ENCODE measurements at places on chromosomes 2 and 18. TPM values are rescaled to one million over a fixed set of nuclear protein-coding genes. Genes with fewer than 3 reads are reported as not detected.

Gene C2orf78
- total RNA-seq, result not detected

DNA sequence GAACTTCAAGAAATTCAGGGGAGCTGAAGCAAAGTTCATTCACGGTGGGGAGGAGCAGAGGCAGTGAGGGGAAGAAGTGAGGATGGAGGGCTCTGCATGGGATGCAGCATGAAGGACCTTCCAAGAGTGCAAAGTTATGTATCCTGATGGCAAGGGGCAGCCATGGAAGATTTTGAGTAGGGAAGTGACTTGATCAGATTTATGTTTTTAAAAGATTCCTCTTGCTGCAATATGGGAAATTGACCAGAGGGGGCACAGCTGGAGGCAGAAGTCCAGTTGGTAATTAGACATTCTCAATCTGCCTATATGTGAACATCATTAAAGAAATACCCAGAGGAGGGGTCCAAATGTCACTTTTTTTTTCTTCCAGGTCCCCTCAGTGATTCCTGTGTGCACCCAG lies 21.5 kb upstream of the ANXA4 start:
- H3K4me3 ChIP-seq, result no peak overlapping the region
- no peaks in the 10 kb centered on the region for H3K36me3 ChIP-seq
- H3K27me3 ChIP-seq, result peaks cover 1% of the 10 kb centered on the region
- DNase-seq, result peak; percentile 26

GRCh38 chr2:134391751-134392160 lies 137.9 kb downstream of the MGAT5 start:
- H3K4me3 ChIP-seq, result no peak overlapping the region
- H3K27me3 ChIP-seq, result no peaks in the 10 kb centered on the region
- H3K36me3 ChIP-seq, result peaks cover 13% of the 10 kb centered on the region
- no peak for DNase-seq
- no peak overlapping the region for H3K27ac ChIP-seq
- H3K4me1 ChIP-seq, result peaks cover 4% of the 10 kb centered on the region

- H3K36me3 ChIP-seq, result no peaks in the 10 kb centered on the region
- no peak overlapping the region for H3K27ac ChIP-seq
These were observed 144.2 kb downstream of the TPO start for GRCh38 chr2:1557467-1557820.

Gene LINC00305
- 16.4 TPM for total RNA-seq

DNA sequence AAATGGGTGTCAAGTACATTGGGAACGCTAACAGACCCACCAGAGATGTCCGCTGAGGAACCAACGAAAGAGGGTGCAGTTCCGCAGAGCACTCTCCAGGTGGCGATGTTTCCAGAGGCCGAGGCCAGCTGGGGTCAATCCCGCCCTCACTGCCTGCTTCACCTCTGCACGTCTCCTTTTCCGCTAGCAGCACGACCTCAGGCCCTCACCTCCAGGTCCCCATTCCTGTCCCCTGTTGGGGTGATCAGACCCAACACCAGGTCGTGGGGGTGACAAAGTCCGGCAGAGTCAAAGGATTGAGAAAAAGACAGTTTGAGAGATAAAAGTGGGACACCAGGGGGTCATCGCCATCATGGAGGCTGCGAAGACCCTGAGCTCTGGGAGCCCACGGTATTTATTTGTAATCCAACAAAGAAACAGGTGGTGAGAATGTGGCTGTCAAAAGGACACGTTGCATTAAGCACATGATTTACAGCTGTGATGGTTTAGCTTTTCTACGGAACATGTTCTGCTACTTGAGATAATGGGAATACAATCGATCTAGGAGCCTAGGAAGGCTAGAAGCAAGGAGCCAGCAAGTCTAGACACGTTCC lies 27.3 kb downstream of the ZAP70 start:
- peak; percentile 75 for DNase-seq
- H3K27me3 ChIP-seq, result peaks cover 11% of the 10 kb centered on the region
- H3K27ac ChIP-seq, result no peak overlapping the region
- no peak overlapping the region for H3K4me3 ChIP-seq
- H3K36me3 ChIP-seq, result peaks cover 33% of the 10 kb centered on the region

Gene EN1
- 0.87 TPM for total RNA-seq

- H3K4me3 ChIP-seq, result no peak overlapping the region
- no peak overlapping the region for H3K27ac ChIP-seq
- peaks cover 6% of the 10 kb centered on the region for H3K27me3 ChIP-seq
- H3K4me1 ChIP-seq, result peaks cover 2% of the 10 kb centered on the region
- no peaks in the 10 kb centered on the region for H3K36me3 ChIP-seq
These were observed 48.9 kb downstream of the CCDC68 start for GRCh38 chr18:54910161-54910919.

DNA sequence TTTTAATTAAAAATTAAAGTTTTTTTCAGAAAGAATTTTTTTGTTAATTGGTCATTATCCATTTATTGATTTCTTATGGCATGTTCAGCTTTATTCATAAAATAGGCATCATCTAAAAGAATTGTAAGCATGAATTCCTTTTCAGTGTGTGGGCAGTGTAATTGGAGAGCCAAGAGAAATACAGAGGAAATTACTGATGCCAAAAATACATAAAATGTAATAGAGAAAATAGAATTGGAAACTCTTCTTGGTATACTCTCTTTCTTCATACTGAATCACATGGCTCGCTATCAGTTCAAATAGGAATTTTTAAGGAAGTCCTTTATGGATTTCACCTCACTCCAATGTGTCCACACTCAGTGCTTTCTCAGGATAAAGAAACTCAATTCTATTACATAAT lies 663.6 kb upstream of the NRXN1 start:
- H3K27ac ChIP-seq, result no peak overlapping the region
- no peak for DNase-seq
- no peaks in the 10 kb centered on the region for H3K27me3 ChIP-seq
- H3K4me3 ChIP-seq, result no peak overlapping the region
- no peaks in the 10 kb centered on the region for H3K36me3 ChIP-seq
- H3K4me1 ChIP-seq, result no peaks in the 10 kb centered on the region

- peaks cover 2% of the 10 kb centered on the region for H3K27me3 ChIP-seq
- H3K27ac ChIP-seq, result no peak overlapping the region
- DNase-seq, result no peak
- H3K4me3 ChIP-seq, result no peak overlapping the region
- H3K36me3 ChIP-seq, result no peaks in the 10 kb centered on the region
- H3K4me1 ChIP-seq, result no peaks in the 10 kb centered on the region
These were observed 257.2 kb upstream of the SYT4 start for GRCh38 chr18:43534511-43534910.

- H3K4me3 ChIP-seq, result no peak overlapping the region
- H3K27me3 ChIP-seq, result no peaks in the 10 kb centered on the region
- no peaks in the 10 kb centered on the region for H3K36me3 ChIP-seq
- H3K27ac ChIP-seq, result no peak overlapping the region
- H3K4me1 ChIP-seq, result peaks cover 11% of the 10 kb centered on the region
These were observed 281.1 kb upstream of the COL3A1 start for GRCh38 chr2:188693111-188693510.

Gene C2orf92
- total RNA-seq, result 15.1 TPM

DNA sequence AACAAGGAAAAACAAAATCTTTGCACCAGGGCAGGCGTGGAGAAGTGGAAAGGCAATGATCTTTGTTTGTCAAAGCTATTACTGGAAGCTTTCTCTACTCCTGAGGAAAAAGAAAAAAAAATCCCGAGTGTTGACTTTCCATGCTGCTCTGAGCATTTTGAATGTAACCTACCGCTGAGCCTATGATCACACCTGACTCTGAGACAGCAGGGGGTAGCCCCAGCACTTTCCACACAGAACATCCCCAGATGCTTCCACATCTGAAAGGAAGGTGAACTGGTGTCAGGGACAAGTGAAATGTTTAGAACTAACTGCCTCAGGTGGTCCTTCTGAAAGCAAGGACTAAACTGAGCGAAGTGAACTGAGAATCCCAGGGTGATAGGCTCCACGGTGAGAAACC lies 1315.1 kb upstream of the DDX18 start:
- no peaks in the 10 kb centered on the region for H3K27me3 ChIP-seq
- H3K36me3 ChIP-seq, result no peaks in the 10 kb centered on the region
- no peaks in the 10 kb centered on the region for H3K4me1 ChIP-seq

DNA sequence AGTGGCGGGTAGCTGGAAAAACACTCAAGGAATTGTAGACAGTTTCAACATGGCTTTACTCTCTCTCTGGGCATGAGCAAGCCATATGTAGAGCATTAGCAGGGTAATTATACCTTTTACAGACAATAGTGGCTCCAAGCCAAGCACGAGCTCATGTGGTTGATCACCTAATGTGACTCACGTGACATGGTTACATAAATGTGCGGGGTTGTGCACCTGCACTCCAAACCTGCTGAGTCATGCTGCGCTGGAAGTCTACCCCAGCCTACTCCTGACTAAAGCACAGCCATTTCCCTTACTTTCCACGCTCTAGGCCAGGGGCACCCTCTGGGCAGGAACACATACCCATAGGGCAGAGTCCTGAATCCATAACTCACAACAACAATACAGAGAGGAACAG lies 232.8 kb downstream of the MBD5 start:
- H3K36me3 ChIP-seq, result peaks cover 51% of the 10 kb centered on the region
- no peak for DNase-seq
- H3K27ac ChIP-seq, result peak overlapping the region; percentile 59

GRCh38 chr2:206002440-206002839 lies 83.5 kb downstream of the INO80D start:
- H3K27me3 ChIP-seq, result no peaks in the 10 kb centered on the region
- DNase-seq, result no peak
- peaks cover 29% of the 10 kb centered on the region for H3K36me3 ChIP-seq
- H3K4me1 ChIP-seq, result no peaks in the 10 kb centered on the region

GRCh38 chr2:124258140-124258880 lies 233.2 kb downstream of the CNTNAP5 start:
- no peak overlapping the region for H3K4me3 ChIP-seq
- no peaks in the 10 kb centered on the region for H3K36me3 ChIP-seq
- no peak for DNase-seq
- H3K27me3 ChIP-seq, result no peaks in the 10 kb centered on the region
- no peaks in the 10 kb centered on the region for H3K4me1 ChIP-seq
- H3K27ac ChIP-seq, result no peak overlapping the region

DNA sequence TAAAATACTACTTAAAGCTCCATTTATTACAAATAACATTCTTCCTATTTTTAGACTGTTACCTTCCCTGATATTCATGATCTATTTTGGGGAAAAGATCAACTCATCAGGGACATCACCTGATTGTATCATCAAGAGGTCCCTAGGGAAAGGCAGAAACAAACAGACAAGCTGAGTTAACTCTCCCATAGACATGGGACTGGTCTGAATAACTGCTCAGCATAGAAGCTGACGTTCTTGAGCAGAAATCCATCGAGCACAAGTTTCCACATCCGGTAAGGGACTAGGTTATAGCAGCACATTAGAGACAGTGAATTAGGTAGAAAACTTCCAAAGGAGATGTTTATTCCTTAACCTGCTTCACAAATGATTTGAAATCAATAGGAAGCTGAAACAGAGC lies 1100.4 kb upstream of the SLC39A10 start:
- H3K4me3 ChIP-seq, result no peak overlapping the region
- no peaks in the 10 kb centered on the region for H3K4me1 ChIP-seq
- H3K27me3 ChIP-seq, result no peaks in the 10 kb centered on the region
- H3K36me3 ChIP-seq, result no peaks in the 10 kb centered on the region
- H3K27ac ChIP-seq, result no peak overlapping the region

- H3K4me3 ChIP-seq, result no peak overlapping the region
- no peaks in the 10 kb centered on the region for H3K36me3 ChIP-seq
- no peaks in the 10 kb centered on the region for H3K4me1 ChIP-seq
- no peak overlapping the region for H3K27ac ChIP-seq
- H3K27me3 ChIP-seq, result peaks cover 4% of the 10 kb centered on the region
These were observed 56.8 kb downstream of the TGFA start for GRCh38 chr2:70496819-70497218.

- peaks cover 34% of the 10 kb centered on the region for H3K27me3 ChIP-seq
- peaks cover 54% of the 10 kb centered on the region for H3K36me3 ChIP-seq
- H3K4me3 ChIP-seq, result peak overlapping the region; percentile 59
- DNase-seq, result no peak
These were observed 50.6 kb upstream of the EML6 start for GRCh38 chr2:54672590-54673456.
